ENCODE measurements at places on chromosomes 11 and 22. TPM values are rescaled to one million over a fixed set of nuclear protein-coding genes. Genes with fewer than 3 reads are reported as not detected.

SPDYC gene
- not detected for total RNA-seq

- H3K27ac ChIP-seq: peak overlapping the region; percentile 84
- no peaks in the 10 kb centered on the region for H3K27me3 ChIP-seq
- H3K36me3 ChIP-seq: no peaks in the 10 kb centered on the region
- peaks cover 30% of the 10 kb centered on the region for H3K4me1 ChIP-seq
- no peak for DNase-seq
- H3K4me3 ChIP-seq: peak overlapping the region; percentile 53
Observed at GRCh38 chr11:69442807-69443137, 38.7 kb upstream of the LINC01488 start.

GRCh38 chr11:132913295-132913694 lies 619.0 kb downstream of the OPCML start:
- DNase-seq: no peak
- no peak overlapping the region for H3K27ac ChIP-seq
- no peaks in the 10 kb centered on the region for H3K27me3 ChIP-seq
- no peak overlapping the region for H3K4me3 ChIP-seq
- no peaks in the 10 kb centered on the region for H3K36me3 ChIP-seq
- H3K4me1 ChIP-seq: no peaks in the 10 kb centered on the region

- no peaks in the 10 kb centered on the region for H3K27me3 ChIP-seq
- no peak for DNase-seq
- no peak overlapping the region for H3K27ac ChIP-seq
- H3K4me1 ChIP-seq: peaks cover 13% of the 10 kb centered on the region
Observed at GRCh38 chr11:30474151-30474954, 111.8 kb downstream of the MPPED2 start.

KIRREL3 gene
- 1.7 TPM for total RNA-seq

DNA sequence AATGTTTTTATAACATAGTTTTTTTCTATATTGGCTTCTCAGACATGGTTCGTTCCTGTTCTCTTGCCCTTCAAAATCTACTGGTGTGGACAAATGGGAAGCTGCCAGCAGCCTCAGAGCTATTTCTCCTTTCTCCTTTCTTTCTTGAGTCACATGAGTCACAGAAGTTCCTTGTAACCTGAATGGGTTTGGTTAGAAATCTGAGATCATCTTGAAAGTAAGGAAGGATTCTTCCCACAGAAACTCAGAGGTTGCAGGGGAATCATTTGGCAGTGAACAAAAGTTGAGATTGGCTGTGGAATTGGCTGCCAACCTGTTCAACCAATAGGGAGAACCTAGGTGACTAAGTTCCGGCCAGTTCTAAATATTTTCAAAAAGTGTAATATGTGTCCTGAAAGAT lies 12.5 kb downstream of the PLET1 start:
- H3K4me3 ChIP-seq: no peak overlapping the region
- H3K4me1 ChIP-seq: no peaks in the 10 kb centered on the region
- H3K27me3 ChIP-seq: no peaks in the 10 kb centered on the region
- H3K27ac ChIP-seq: no peak overlapping the region
- H3K36me3 ChIP-seq: no peaks in the 10 kb centered on the region

CENPM gene
- not detected for total RNA-seq

Measured in esophagus muscularis mucosa (tissue), 4 donors.